ENCODE measurements at places on chromosomes 11 and 22.

DNA sequence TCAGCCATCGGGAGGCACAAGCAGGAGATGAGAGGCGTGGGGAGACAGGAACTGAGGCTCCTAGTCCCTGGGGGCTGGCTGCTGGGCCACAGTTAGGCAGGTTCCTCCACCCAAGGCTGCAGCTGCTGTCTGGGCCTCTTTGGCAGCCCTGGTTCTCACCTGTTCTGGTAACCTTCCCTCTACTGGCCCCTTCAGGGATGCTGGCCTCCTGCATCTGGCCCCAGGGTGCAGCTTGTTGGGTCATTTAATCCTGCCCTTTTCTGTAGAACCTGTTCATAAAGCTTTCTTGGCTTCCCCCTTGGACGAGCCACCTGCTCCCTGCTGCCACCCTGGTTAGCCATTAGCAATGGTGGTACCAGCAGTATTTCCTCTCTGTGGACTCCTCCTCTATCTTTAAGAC is 5.5 kb downstream of the USH1C start:
- DNase-seq = no peak

DNA sequence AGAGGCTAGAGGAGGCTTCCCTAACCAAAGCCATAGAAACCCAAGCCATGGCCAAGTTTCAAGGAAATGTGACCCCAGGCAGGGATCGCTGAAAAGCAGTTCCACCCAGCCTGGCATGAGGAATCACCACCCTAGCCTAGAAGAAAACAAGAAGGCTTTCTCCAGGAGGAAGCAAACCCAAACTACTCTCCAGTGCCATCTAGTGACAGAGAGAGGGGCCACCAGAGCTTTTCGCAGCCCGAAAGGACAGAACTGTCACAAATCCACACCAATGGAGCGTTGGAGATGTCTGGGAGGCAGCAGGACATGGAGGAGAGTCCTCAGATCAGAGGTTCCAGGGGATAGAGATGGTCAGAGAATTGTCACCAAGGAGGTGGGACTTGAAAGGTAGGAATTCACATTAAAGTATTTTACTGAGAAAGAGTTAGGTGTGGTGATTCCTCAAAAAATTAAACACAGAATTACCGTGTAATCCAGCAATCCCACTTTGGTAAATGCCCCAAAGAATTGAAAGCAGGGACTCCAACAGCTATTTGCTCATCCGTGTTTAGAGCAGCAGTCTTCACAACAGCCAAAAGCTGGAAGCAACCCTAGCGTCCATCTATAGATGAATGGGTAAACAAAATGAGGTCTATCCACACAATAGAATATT is 67.3 kb upstream of the NUP50 start:
- peak; percentile 89 for DNase-seq

- no peak for DNase-seq
These were observed 160.2 kb downstream of the LDLRAD3 start for GRCh38 chr11:36103933-36104530.

DNA sequence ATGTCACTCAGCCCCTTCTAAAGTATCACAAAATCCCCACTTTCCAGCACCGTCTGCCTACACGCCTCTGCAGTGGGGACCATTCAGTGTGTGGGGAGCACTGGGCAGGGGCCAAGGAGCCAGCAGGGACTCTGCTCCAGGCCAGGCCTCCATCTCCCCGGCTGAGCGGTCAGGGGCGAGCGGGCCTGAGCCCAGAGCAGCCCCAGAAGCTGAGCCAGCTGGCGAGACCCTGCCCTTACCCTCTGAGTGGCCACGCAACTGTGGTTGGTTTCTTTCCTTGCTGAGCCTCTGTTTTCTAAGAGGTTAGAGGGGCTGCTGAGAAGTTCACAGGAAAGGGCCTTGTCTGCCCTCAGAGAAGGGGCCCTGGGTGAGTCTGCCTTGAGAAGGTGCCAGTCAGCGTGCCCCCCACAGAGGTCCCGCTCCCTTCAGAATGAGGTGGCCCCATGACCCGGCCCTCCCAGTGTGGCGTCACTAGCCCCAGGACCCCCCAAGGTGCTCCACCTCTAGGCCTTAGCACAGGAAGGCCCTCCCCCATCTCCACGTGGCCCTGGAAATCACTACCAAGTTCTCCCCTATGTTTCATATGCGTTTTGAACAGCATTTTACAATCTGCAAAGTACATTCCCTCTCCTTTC is 46.9 kb downstream of the WNT11 start:
- DNase-seq = no peak

DNA sequence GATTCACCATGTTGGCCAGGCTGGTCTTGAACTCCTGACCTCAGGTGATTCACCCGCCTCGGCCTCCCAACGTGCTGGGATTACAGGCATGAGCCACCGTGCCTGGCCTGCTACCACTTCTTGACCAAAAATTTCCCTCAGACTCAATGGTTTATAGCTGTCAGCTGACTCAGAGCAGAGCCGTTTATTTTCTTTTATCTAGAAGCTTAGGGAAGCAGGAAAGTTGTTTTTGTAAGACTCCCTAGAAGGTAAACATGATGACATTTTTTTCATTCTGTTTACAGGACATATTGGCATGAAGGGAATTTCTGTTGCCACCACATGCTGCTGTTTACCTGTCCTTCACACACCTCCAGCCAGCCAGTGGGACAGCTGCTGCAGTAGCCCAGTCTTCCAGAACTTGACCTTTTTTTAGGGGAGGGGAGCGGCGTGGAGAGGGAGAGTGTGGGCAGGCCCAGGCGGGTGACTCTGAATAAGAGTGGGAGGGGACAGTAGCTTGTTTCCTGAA is 56.1 kb upstream of the PTPRJ start:
- peak; percentile 52 for DNase-seq

DNA sequence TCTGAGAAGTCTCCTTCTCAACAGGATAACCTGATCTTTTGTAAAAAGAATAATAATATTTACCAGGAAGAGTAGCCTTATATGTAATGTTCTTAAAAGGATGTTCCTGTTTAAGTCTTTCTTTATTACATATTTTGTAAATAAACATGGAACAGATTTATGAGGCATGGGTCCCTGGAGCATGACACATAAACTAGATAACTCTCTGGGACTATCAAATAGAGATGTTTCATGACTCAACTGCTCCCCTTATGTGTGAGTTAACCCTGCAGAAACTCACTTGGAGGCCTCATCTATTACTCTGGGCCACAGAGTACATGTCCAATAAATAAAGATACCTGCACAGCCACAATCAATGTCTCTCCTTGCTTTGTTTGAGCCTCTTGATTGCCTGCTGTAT is 64.6 kb downstream of the GDPD4 start:
- DNase-seq = no peak

GRCh38 chr11:18527512-18527911 is 770 bp upstream of the TSG101 start:
- peak; percentile 47 for DNase-seq

DNA sequence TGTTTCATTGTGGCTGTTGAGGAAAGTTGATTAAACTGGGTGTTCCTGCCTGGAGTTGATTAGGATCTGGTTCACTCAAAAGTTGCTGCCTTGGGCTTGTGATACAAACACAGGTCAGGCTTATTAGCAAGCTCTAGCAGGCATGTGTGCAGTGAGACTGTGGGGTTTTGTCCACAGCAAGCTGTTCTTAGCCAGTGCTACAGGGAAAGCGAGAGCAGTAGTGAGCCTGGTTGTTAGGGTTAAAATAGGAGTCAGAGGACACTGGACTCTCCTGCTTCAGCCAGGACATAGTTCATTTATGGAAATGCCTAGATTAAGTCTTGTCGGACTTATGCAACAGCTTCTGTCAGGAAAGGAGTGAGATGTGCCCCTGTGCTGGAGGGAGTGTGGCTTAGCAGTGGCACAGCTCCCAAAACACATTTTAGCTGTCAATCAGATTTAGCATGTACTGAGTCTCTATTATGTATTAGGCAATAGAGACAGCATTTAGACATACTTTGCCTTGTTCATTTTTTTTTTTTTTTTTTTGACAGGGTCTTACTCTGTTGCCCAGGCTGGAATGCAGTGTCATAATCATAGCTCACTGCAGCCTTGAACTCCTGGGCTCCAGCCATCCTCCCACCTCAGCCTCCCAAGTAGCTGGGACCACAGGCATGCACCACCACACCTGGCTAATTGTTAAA is 8.7 kb downstream of the SNRPD3 start:
- no peak for DNase-seq

DNA sequence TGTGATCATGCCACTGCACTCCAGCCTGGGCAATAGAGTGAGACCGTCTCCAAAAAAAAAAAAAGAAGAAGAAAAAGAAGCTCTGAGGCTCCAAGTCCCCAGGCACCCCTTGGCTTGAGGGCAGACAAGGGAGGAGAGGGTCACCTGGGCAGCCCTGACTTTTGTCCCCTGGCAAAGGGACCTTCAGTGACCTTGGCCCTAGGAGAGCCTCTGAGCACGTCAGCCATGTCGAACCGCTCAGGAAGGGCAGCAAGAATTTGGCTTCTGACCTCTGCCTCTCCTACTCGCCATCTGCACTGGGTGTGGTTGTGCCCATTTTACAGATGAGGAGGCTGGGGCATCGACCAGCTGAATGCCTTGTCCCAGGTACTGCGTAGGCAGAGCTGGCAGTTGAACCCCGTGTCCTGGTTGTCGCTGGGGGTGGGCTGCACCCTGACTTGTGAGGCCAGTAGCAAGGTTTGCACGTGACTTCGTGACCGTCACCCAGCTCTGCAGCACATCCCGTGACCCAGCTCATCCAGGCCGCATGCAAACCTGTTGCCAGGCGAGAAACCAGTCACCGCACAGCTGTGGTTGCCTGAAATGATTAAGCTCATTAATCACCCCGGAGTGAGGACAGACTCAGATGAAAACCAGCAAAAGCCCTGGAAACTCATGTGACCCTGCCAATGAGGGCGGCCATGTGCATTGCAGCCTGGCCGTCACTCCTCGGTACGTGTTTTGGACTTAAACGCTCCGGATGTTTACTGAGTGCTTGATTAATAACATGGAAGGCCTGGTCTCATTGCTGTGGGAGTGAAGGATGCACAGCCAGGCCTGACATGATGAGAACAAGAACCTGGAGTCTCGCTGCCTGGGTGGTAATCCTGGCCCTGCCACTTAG is 47.7 kb upstream of the PPP6R3 start:
- peak; percentile 91 for DNase-seq

GRCh38 chr11:92978271-92979111 is 9.0 kb downstream of the MTNR1B start:
- no peak for DNase-seq

DNA sequence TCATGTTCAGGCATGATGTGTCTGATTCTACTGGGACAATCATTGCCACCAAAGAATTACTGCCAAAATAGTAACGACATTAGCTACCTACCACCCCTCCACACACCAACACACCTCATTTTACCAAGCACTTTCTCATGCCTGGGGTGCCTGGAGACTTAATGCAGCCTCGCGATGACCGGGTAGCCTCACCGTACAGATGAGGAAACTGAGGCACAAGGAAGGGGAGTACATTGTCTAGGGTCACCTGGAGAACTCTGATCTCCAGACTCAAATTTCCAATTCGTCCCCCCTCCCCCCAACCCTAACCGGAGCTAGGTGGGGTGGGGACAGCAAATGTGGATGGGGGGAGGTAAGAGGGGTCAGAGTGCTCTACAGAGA is 2.7 kb upstream of the RTN4RL2 start:
- no peak for DNase-seq

DNA sequence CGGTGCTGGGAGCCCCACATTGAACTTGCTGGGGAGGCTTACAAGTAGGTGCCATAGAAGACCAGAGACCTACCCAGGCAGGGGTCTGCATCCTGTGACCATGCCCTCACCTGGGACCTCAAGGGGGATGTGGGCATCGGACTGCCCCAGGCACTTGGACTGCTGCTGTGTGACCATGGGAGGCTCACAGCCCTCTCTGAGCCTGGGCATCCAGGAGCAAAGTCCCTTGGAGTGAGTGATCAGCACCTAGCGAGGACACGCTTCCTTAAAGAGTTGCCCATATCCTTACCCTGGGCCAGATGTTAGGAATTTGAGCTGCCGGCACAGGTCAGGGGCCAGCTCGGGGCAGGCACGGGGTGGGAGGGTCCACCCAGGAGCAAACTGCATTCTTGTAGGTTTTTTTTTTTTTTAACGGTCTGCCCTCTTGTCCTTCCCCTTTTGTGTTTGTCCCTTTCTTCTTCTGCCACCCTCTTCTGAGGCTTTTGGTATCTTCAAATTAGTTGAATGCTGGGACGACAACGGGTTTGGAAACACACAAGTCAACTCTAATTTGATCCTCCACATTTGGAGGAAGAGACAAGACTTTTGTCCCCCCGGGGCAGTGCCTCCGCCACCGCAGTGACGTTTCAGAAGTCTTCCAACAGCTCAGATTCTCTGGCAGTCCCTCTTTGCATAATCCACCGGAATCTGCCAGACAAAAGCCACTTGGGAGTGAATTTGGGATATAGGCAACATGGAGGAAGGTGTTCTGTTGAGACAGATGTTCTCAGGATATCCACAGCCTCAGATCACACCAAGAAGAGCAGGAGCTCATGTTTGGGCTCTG is 46.1 kb upstream of the LINC01488 start:
- DNase-seq = peak; percentile 11

GRCh38 chr22:20091690-20092476 is 11.8 kb downstream of the DGCR8 start:
- DNase-seq = no peak

DNA sequence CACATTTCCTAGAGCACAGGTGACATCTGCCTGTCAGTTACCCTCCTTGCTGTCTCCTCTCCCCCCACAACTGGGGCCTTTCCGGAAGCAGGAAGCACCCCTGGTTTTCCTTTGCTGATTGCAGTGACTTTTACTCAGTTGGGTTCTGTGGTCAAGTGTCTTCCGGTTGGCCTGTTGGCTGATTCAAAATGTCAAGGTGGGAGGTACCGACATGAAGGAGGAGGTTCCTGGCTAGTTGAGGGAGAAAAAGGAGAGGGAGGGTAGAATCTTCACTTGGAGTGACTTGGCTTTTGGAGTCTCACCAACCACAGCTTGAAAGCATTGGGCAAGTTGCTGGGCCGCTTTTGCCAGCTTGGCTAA is 9.3 kb upstream of the ADAMTS15 start:
- DNase-seq = no peak

GRCh38 chr11:116703421-116703820 is 69.4 kb downstream of the BUD13 start:
- no peak for DNase-seq

DNA sequence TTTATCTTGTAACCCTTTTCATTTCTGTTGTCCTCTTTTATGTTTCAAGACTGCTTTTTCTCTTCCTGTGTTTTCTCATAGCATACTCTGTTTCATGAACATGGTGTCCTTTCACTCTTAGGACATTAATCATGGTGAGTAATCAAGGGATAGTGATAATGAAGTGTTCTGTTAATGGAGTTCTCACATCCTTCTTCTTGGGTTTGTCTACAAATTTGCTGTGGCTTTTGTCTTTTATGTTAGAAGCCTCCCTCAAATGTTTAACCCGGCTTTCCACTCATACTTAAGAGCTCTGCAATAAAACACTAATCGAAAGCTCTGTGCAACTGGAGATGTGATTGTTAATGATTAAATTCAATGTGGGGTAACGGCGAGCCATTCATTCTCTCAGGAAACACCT is 593.6 kb downstream of the NELL1 start:
- DNase-seq = no peak

- no peak for DNase-seq
These were observed 3.8 kb downstream of the AIP start for GRCh38 chr11:67486481-67487195.

- no peak for DNase-seq
These were observed 883.3 kb downstream of the NTM start for GRCh38 chr11:132253469-132254264.

Measured in AG08395 (cell line).